Activated T-cell treated with anti-CD3 and anti-CD28 coated beads, Interleukin-2, amount 50 U/mL, for 1 hour (primary cell): ENCODE measurements at places on chromosomes 1 and 21.

DNA sequence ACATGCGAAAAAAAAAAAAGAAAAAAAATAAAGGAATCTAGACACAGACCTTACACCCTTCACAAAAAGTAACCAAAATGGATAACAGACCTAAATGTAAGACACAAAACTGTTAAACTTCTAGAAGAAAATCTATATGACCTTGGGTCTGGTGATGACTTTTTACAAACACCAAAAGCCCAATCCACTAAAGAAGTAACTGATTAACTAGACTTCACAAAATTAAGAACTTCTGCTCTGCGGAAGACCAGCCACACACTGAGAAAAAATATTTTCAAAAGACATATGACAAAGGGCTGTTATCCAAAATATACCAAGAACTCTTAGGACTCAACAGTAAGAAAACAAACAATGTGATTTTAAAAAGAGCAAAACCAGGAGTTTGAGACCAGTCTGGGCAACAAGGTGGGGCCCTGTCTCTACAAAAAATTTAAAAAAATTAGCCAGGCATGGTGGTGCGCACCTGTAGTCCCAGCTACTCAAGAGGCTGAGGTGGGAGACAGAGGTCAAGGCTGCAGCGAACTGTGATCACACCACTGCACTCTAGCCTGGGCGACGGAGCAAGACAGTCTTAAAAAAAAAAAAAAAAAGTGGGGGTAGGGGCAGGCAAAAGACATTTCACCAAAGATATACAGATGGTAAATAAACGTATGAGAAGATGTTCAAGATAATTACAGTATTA, 9.8 kb downstream of the PARP1 start:
- DNase-seq: no peak

DNA sequence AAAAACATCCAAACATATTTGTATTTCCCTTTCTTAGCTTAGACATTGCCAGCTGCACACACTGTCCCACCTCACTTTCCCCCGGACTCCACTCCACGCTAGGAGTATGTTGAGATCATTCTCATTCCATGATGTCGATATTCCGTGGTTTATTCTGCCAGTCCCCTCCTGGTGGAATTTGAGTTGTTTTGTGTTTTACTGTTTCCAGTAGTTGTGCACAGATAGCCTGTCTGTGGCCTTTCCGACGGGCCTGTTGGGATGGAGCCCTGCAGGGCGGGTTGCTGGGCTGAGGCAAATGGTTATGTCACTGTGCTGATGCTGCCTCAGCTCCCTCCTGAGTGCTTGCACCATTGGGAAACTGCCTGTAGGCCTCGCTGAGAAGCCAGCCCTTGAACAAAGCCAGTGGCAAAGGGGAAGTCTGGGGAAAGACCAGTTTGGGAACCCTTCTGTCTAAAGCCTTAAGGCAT, 12.8 kb downstream of the TRAPPC10 start:
- DNase-seq: no peak

- DNase-seq: no peak
Measured at GRCh38 chr1:22563671-22564602, 648 bp downstream of the EPHA8 start.

- no peak for DNase-seq
Measured at GRCh38 chr1:8203056-8203455, 114.9 kb upstream of the SLC45A1 start.

- DNase-seq: no peak
Measured at GRCh38 chr1:43312212-43312623, 11.4 kb downstream of the TIE1 start.

- no peak for DNase-seq
Measured at GRCh38 chr1:210764536-210764935, 369.4 kb downstream of the KCNH1 start.

GRCh38 chr1:31669786-31670592, 25.3 kb upstream of the PEF1 start:
- peak; percentile 41 for DNase-seq

GRCh38 chr1:156386949-156387869, 18.2 kb downstream of the RHBG start:
- DNase-seq: no peak

- DNase-seq: no peak
Measured at GRCh38 chr1:83118472-83118871, 880.5 kb downstream of the TTLL7 start.

DNA sequence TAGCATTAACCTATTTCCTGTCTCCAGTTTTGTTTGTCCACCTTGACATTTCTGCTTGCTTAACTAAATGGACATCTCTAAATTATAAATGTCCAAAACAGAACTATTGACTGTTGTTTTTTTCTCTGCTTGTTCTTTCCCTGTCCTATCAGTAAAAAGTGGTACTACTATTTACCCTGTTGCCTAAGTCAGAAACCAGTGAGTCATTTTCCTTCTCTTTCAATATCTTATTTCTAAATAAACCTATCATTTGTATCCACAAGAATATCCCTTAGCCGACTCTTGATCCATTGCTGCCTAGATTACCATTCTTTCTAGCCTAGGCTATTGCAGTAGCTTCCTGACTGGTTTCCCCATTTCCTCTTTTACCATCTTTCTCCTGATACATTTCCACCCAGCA, 22.5 kb downstream of the MIER1 start:
- DNase-seq: no peak

GRCh38 chr1:232570007-232570406, 59.9 kb downstream of the SIPA1L2 start:
- DNase-seq: no peak

DNA sequence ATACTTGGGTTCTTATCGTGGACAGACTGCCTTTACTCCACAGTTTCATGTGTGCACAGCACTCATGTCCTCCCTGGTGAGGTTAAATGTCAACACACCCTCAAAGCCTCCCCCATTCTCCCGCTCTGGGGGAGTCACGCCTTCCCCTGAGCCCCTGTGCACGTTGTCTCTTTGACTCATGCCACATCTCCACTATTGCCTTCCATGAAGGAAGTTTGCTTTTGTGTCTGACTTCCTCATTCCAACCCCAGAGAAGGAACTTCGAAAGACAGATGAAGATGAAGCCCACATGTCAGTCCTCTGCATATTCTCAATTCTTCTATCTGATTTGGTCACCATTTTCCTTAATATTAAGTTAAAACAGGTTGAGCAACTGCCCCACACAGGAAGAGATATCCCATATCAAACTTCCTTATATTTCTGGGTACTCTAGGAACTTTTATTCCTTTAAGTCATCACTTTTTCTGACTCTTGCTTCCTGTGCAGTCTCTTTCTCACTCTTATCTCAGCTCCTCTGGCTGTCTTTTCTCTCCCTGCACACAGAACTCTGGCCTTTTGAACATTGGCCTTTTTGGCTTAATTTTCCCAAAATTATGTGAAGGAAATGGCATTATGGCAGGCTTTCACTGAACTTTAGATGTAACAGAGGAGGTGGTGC, 41.5 kb downstream of the C4BPA start:
- DNase-seq: no peak

DNA sequence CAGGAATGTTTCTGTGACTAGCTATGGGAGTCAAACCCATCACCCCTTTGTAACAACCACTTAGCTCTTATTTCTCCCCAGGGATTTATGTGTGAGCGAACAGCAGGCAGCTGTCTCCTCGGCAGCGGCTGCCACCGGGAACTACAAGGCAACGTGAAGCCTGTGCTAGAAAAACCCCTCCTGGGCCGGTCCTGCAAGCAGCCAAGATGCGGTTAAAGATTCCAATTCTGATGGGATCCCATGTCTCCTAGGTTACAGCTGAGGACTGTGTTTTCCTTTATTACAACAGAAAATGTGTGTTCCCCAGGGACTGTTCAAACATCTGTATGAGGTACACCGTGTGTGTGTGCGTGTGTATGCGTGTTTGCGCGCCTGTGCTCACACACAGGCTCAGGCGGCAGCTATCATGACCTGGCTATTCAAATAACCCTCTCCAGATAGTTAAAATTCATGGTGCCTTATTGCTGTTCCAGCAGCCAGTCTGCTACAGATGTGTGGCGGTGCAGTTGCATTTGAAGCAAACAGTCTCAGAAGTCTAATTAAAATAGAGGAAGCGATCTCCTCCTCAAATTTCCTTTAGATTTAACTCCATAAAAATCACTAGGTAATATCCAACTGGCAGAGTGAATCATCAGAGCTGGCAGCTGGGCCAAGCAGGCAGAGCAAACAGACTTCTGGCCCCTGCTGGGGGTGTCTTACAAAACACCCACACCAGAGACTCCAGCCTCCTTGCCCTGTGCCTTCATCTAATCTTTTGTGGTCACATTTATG, 68.0 kb downstream of the LMX1A start:
- no peak for DNase-seq

GRCh38 chr1:43660355-43660754, 10.4 kb downstream of the KDM4A start:
- no peak for DNase-seq

DNA sequence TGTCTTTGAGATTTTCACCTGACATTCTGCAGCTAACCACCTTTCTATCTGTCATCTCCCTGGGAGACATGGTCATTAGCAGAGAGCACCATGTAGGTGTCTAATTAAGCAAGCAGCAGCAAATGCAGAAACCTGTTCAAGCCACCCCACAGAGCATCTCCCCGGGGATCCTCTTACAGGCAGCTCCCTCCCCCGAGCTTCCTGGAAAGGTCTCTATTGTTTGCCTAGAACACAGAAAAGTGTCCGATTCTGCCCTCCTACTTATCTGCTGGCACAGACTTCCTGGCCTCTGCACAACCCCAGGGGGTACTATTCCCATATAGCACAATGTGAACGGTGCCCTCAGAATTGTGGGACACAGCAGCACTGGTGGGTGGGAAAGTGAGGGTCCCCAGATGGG, 46.1 kb downstream of the PLEKHA6 start:
- no peak for DNase-seq

DNA sequence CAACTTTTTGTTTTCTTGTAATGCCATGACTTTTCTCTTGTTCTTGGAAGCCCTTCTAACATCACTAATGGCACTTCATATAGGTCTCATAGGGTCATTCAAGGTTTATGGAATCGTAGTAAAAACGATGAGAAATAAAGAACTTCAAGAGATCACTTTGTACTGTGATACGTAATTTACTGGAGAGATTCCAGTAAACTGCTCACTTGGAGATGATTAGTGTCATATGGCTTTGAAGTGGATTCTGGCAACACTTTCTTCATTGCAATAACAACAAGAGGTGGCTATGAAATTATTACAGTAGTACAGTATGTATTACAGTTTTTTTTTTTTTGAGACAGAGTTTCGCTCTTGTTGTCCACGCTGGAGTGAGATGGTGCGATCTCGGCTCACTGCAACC, 103.4 kb downstream of the RUSC1 start:
- DNase-seq: no peak

GRCh38 chr1:151001602-151002001, 5.1 kb downstream of the MINDY1 start:
- DNase-seq: no peak

DNA sequence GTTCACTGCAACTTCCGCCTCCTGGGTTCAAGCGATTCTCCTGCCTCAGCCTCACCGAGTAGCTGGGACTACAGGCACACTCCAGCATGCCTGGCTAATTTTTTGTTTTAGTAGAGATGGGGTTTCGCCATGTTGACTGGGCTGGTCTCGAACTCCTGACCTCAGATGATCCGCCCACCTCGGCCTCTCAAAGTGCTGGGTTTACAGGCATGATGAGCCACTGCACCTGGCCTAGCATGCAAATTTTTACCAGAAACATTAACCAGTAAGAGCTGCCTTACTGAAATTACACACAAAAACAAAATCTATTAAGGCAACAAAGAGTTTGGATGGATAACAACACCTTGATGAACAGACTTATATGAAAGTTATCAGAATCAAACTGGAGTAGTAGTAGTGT, 12.1 kb downstream of the ZZZ3 start:
- DNase-seq: no peak
